Hematopoietic multipotent progenitor cell treated with erythropoietin and hydrocortisone succinate and interleukin-3 and kit ligand, for 8 days (in vitro differentiated cells): ENCODE measurements at places on chromosomes 7 and 10.
A peak's percentile ranks its signal among the peaks of the same experiment; 100 is the strongest.

- DNase-seq: no peak
Measured at GRCh38 chr10:132867801-132868644, 74.3 kb downstream of the CFAP46 start.

- no peak for DNase-seq
Measured at GRCh38 chr10:77177161-77177560, 460.4 kb downstream of the KCNMA1 start.

- no peak for DNase-seq
Measured at GRCh38 chr10:100155936-100156335, 29.9 kb downstream of the ERLIN1 start.

GRCh38 chr7:69837387-69838068 lies 239.3 kb downstream of the AUTS2 start:
- no peak for DNase-seq

DNA sequence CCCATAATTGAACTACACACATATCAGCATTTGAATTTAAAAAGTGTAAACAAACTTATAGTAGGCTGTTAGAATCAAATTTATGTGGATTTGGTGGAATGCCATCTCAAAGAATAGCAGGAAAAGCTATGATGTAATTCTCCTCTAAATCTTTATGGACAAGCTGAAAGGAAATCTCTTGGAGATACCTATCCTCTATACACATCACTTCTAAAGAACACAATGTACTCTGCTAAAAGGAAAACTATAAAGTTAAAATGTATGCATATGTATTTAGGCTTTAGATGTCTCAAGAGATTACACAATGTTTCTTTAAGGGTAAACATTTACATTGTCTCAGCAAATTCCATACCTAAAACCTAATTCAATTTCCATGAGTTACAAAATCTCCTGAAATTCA lies 323.3 kb downstream of the CRPPA start:
- no peak for DNase-seq

DNA sequence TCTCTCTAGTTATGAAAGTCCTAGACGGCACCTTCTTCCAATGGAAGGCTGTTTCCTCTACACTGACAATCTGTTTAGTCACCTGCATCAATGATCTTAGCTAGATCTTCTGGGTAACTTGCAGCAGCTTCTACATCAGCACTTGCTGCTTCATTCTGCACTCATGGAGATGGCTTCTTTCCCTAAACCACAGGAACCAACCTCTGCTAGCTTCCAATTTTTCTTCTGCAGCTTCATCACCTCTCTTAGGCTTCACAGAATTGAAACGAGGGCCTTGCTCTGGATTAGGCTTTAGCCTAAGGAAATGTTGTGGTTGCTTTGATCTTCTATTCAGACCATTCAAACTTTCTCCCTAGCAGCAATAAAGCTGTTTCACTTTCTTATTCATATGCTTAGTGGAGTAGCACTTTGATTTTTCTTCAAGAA lies 24.6 kb downstream of the NAMPT start:
- no peak for DNase-seq

GRCh38 chr7:50446542-50446960 lies 3.6 kb downstream of the FIGNL1 start:
- no peak for DNase-seq

GRCh38 chr10:4937346-4937745 lies 25.9 kb upstream of the AKR1C1 start:
- DNase-seq: no peak

GRCh38 chr7:137636376-137636775 lies 210.4 kb downstream of the DGKI start:
- DNase-seq: no peak

- DNase-seq: peak; percentile 67
Measured at GRCh38 chr7:11427686-11428273, 404.2 kb downstream of the THSD7A start.

DNA sequence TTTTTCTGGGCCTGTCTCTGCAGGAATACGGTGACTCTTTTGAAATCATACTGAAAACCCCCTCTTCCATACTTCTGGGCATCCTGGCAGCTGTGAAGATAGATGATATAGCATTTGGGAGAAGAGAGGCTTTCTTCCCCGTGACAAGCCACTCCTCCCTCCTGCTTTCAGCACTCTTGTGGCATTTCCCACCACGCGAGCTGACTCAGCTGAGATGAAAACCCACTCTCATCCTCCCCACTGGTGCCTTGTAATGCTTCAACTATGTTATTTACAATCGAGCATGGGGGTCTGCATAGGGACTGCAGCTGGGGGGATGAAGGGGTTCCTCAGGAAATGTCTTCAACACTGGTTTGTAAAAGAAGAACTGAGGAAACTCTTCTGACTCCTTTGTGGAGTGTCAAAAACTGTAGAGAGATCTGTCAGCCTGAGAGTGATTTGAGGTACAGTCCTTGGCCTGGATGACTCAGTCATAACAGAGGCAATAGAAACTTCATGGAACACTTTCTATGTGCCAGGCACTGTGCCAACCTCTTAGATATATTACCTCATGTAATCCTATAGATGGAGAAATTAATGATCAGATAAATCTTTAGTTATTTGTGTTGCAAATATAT lies 1.7 kb upstream of the TBATA start:
- DNase-seq: peak; percentile 6

GRCh38 chr10:88754287-88754686 lies 5.5 kb upstream of the LIPN start:
- DNase-seq: peak; percentile 4

DNA sequence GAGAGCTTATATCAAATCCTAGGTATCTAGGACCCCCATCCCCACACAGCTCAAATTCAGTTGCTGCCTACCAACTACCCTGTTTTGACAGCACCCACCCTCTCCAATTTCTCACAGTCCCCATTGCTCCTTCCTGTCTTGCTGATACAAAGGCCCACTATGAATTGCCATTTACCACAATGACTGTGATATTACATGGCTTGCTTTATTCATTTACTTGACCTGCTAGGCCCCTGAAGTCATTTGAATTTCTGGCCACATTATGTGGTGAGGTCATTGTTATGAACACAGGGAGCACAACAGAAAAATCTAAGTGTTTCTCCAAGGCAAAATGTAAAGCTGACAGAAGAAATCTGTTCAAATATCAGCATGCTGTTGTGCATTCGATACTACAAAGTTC lies 101.4 kb downstream of the PPP1R17 start:
- DNase-seq: no peak

- DNase-seq: no peak
Measured at GRCh38 chr7:123533929-123534382, 439 bp downstream of the IQUB start.

DNA sequence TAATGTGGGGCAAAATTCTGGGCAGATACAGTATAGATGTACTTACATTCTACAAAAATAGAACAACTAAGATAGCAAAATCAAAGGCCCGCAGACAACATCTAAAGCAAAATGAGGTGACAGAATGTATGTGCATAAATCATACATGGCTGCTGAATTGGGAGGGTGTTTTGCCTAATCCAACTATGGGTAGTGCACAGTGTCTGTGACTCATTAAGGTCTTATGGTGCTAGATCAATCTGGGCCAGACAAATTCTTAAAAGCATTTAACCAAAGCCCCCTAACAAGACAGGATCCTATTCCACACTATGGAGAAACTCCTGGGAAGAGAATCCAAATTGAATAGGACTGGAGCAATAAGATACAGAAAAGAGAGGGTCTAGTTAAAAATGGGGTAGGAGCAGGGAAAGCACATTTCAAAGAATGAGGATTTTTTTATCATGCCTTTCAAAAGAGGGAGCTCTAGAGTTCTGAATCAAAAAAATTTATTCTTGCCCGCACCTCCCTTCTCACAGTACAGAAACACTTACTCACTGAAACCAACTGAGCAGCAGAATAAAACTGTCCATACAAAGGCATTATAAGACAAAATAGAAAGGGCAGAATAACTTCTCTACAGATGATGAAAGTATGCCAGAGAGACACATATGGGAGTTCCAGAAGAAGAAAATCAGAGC lies 181.3 kb downstream of the RNLS start:
- DNase-seq: no peak

DNA sequence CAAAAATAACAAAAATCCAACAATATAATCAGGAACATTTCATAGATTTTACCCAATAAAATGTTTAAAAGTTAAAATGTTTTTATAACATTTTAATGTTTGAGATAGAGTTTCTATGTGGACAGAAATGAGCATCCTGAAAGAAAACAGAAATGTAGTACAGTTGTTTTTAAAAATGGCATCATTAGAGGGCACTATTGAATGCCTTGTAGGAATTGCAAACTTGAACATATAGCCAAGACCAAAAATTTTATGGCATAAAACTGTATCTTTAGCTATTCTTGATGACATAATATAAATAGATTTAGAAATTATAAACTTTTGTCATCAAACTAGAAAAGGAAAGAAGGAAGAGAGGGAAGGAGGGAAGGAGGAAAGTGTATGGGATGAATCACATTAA lies 1372.7 kb downstream of the GATA3 start:
- DNase-seq: no peak

DNA sequence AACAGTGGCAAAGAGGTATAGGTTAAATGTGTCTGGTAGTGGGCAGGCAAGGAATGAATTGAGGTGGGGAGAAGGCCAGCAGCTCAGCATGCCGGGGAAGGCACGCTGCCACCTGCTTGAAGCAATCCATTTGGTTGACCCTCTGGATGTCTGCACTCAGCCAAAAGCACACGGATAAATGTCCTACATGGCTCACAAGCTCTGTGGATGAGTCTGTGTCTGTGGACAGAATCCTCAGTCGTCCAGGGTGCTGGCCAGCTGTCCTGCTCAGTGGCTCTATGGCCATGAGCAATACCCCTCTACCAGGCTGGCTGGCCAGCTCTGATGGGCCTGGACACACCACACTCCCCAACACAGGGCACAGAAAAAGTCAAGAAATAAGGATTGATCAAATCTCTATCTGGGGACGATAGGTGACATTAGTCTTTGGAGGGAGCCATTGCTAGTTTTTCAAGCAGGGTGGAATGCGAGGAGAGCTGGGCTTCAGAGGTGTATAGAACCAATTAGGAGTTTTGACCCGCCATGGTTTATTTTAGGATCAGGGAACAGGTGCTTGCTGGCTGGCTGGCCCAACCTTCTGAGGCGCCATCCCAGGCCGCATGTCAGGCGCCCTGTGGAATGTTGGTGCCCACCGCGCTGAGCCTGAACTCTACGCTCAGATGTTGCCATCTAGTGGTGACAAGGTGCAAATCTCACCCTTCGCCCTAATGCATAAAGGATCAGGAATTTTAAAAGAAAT lies 493.4 kb downstream of the TNS3 start:
- DNase-seq: peak; percentile 47

GRCh38 chr7:34751725-34752643 lies 94.0 kb downstream of the NPSR1 start:
- no peak for DNase-seq

DNA sequence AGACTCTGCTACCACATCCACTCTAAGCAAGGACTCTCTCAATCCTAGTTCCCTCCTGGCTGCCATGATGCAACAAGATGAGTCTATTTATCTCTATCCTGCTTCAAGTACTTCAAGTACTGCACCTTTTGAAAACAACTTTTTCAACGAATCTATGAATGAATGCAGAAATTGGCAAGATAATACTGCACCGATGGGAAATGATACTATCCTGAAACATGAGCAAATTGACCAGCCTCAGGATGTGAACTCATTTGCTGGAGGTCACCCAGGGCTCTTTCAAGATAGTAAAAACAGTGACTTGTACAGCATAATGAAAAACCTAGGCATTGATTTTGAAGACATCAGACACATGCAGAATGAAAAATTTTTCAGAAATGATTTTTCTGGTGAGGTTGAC lies 40.7 kb downstream of the AHR start:
- no peak for DNase-seq

DNA sequence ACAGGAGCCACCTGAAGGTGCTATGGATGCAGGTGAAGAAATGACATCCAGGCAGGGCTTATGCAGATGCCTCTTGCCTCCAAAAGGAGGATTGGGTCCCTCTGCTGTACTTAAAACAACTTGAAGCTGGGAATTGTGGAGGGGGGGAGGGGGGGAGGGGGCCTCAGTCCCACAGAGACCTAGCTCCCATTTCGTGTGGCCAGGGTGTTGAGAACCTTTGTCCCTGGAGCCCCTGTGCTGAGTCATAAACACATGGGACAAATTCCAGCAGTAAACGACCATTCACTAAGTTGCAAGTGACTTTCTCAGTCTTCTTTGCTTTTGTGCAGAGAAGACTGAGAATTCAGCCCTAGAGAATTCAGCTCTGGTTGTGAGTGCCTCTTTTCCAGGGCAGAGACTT lies 96.5 kb upstream of the PODXL start:
- no peak for DNase-seq

DNA sequence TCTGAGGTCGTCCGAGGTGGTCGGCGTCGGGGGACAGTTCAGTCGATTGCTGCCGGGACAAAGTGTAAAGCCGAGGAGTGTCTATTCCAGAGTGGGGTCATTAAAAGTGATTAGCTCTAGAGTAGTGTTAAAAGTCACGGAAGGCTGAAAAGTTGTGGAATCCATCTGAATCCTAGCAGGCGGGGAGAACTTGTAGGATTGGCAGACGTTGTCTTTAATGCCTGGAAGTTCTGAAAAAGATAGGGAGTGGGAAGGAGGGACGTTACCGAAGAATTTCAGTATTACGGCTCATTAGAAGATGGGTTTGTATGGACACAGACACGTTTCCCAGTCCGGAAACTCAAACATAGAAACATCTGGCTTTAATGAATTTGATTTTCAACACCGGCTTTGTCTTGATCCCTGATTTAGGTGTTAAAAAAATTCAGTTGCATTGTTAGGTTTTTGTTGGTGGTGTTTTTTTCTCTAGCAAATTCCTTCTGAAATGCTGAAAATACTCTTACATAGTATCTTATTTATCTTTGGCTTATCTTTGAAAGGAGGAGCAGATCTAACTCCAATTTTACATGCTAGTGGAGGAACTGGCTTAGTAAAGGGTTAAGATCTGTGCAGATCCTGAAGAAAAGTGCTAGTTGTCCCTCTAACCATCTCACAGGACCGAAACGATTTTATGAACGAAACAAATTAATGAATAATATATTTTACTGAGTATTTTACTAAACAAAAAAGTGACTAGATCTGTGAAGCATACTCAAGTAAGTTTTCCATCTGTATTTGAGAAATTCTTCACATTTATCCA lies 900 bp downstream of the MKLN1 start:
- DNase-seq: peak; percentile 29

GRCh38 chr10:1643161-1643907 lies 94.0 kb downstream of the ADARB2 start:
- DNase-seq: peak; percentile 21

DNA sequence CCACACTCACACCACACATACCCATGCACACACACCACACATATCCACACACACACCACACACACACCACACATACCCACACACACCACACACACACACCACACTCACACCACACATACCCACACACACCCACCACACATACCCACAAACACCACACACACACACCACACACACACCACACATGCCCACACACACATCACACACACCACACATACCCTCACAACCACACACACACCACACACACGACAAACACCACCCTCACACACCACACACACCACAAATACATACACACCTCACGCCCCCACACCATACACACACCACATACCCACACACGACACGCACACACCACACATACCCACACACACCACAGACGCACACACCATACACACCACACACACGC lies 119.7 kb downstream of the PON1 start:
- no peak for DNase-seq

GRCh38 chr10:92162541-92162940 lies 128.3 kb downstream of the CPEB3 start:
- no peak for DNase-seq
